ENCODE measurements at places on chromosomes 2 and 18.

DNA sequence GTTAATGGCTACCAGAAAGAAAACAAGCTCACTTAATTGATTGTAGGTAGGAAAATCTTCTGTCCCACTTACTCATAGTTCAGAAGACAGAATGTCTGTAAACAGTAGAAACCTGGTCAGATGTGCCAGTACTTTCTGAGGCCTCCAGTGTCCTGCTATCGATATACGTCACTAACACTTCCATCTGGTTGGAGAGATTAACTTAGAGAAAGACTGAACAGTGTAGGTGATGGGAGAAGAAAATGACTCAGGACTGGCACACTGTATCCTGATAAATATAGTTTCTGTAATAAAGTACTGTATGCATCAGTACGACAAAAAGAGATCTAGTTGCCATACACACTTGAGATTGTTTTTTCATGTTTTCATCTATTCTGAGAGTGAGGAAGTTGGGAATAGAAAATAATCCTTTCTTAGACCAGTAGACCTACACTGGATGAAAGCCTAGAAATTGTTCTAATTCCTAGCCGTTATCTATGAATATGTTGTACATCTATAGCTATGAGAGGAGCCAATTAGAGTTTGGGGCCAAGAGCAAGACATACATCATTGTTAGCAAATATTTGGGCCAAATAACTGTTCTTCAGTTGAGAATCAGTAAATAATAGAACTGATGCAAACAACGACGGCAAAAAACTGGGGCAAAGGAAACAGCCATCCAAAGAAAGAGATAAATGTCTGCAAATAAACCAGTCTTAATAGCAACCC, 105.9 kb downstream of the NAT8 start:
- DNase-seq = no peak

GRCh38 chr2:26681656-26682055, 10.9 kb upstream of the KCNK3 start:
- no peak for DNase-seq

DNA sequence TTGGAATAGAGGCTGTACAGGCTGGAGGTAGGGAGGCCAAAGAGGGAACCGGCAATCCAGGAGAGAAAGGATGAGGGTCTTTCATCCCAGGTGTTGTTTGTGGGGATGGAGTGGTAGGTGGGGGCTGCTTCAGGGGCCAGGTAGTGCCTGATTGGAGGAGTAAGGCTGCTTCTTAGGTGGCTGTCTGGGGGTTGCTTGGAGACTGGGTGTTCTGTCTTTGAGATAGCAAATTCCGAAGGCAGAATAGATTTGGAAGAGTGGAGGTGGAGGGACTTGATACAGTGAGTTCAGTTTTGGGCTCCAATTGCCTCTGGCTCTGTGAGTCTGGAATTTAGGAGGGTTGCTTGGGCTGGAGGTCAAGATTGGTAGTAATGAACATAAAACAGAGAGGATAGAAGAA, 5.9 kb downstream of the ZNF532 start:
- no peak for DNase-seq

DNA sequence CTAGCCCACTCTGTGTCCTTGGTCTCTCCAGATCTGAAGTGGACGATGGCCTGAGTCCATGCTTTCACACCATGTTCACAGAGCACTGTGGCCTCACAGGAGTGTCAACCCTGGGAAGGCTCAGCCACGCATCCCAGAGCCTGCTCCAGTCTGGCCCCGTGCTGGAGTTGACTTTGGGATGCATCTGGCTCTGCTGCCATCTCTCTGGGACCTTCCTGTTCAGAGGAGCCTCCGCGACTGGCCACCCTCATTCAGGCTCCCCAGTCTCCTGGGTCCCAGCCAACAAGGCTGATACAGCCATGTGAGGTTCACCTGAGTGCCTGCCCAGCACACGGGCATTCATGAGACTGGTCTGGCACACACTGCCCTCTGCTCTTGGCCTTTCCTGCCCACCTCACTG, 199.7 kb upstream of the RAB6C start:
- DNase-seq = no peak

- no peak for DNase-seq
Observed at GRCh38 chr2:218658671-218659257, 659 bp downstream of the ZNF142 start.

- DNase-seq = no peak
Observed at GRCh38 chr2:100279586-100280534, 42.4 kb downstream of the LONRF2 start.

DNA sequence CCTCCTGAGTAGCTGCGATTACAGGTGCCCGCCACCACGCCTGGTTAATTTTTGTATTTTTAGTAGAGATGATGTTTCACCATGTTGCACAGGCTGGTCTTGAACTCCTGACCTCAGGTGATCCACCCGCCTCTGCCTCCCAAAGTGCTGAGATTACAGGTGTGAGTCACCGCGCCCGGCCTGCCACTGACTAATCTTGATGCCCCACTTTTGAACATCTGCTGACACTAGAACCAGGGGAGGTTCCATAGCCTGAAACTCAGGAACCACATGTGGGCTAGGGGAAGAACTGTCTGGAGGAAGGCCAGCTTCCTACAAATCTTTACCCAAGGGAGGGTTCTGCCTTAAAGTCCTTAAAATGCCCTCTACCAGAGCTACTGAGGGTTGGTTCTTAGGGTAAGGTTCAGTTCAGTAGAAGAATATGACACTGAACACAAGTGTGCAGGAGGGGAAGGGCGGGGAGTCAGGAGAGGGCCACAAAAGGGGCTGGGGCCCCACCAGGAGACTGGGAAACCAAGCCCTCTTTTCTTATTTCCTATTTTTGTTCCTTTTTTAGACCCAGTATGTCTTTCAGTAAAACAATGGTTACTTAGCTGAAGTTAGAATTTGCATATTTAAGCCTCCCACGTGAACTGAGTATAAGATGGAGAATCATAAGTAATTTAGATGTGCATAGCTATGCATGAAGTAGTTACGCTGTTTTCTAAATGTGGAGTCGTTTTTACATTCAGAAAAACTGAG, 6.3 kb upstream of the RAB31 start:
- DNase-seq = no peak

GRCh38 chr2:89763581-89764485, 1072.4 kb downstream of the RPIA start:
- no peak for DNase-seq

- DNase-seq = no peak
Observed at GRCh38 chr2:239472235-239472775, 71.5 kb upstream of the HDAC4 start.

DNA sequence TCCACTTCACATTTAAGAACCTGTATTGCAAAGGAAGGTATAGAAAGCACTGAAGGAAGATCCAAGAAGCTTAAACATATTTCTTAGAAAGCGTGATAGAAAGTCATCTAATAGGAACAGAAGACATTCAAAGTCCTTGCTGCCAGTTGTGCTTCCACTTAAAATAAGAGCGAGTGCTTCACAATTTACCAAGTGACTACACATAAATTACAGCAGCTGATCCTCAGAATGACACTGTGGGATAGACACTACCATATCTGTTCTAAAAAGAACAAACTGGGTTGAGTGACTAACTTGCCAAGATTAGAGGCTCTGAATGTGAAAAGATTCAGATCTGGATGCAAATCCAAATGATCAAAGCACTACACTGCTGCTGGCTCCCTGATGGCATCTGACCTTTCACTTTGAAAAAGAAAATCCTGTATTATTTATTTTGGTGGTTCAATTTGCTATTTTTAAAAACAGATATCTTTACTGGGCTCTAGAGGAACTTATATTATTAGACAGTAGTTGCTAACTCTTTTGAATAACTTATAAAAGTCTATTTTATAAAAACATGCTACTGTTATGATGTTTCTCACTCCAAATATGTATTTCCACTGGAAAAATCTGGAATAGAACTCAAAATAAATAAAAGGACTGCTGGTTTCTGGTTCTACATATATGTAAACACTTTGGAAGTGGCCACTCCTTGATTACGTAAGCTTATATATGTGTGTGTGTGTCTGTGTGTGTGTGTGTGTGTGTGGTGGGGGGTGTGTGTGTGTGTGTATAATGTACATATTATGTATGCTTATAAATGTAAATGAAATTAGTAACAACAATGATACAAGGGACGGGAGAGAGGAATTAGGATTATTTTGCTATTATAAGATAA, 57.4 kb downstream of the KIDINS220 start:
- DNase-seq = no peak

- DNase-seq = no peak
Observed at GRCh38 chr2:106953236-106953635, 67.3 kb upstream of the ST6GAL2 start.

DNA sequence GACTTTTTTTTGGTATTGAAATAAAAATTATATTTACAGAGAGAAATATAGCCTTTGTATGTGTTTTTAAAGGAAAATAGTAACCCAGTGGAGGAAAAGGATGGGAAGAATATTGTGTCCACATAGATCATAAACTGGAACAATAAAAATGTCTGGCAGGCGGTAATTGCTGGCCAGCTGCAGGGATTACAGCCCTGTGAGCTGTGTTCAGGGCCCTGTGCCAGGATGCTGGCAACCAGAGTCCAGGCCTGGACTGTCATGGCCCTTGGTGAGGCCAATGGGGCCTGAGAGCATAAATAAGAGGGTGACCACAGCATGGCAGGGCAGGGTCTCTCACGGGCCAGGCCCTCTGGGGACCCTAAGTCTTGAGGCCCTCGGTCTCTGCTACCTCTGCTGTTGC, 171.2 kb downstream of the ACOXL start:
- DNase-seq = no peak

- no peak for DNase-seq
Observed at GRCh38 chr2:70645733-70646419, 92.2 kb upstream of the TGFA start.

GRCh38 chr2:149828520-149829210, 241.1 kb upstream of the MMADHC start:
- DNase-seq = no peak

- no peak for DNase-seq
Observed at GRCh38 chr18:48355276-48356115, 53.7 kb downstream of the ZBTB7C start.

DNA sequence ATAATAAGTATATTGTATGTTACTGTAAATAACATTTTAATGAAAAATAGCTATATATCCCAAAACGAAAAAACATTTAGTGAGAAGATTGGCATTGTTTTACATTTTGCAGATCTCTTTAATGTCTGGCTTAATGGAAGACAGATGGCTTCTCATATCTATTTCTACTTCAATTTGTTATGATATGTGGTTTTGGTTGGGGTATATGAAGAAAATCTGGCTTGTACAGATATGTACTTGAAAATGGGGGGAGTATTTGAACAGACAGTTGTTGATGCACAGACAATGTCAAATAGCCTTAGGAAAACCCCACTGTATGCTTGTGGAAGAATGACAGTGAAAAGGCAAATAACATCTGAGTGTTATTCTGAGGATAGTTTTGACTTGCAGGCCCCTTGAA, 23.6 kb upstream of the GMCL1 start:
- no peak for DNase-seq

DNA sequence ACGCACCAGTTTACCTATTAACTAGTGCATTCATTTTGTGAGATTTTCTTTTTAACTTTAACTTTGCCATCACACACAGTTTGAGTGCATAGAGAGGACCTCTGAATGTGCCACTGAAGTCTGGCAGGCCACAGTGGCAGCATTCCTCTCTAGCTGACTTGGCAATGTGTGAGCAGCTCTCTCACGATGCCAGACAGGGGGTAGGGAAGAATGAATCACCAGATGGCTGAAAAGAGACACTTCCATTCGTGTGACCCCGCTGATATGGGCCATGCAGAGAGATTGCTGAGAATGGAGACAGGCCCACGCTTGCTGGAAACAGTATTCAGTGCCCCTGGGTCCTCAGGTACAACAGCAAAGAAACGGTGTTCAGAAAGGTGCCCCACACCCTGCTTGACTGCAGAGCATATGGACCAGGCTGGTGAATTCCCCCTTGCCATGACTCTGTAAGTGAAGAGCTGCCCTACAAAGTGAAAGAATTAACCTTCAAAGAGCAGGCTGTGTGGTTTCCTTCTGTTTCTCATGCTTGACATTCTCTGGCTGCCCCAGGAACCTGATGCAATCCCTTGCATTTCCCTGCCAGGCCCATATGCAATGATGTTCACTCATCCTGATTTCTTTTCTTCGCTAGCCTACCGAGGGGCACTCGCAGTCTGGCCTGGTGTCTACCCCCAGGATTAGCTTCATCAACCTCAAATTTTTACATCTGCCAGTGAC, 236.1 kb downstream of the CDH20 start:
- DNase-seq = no peak

DNA sequence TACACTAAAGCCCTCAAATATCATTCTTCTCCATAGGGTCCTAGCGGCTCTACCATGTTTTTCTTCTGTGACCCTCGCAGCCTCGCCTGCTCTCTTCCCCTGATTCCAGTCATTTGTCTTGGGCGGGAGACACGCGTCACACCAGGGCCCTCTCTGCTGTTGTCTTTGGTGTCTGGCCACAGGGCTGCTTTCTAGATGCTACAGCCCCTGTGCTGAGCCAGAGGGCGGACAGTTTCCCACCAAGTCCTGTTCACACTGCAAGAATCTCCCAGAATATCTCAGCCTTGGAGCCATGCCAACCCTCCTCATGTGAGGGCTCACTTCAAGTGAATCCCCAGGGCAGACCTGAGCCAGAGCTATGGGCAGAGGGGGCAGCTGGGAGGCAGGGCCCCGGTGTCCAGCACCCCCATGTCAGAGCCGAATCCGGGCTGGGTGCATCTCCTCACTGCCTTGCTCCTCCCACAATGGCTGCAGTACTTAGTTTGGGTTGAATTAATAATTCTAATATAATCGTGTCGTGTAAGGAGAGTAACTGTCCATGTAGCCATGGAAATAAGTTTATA, 42.1 kb downstream of the DIPK1C start:
- DNase-seq = no peak

DNA sequence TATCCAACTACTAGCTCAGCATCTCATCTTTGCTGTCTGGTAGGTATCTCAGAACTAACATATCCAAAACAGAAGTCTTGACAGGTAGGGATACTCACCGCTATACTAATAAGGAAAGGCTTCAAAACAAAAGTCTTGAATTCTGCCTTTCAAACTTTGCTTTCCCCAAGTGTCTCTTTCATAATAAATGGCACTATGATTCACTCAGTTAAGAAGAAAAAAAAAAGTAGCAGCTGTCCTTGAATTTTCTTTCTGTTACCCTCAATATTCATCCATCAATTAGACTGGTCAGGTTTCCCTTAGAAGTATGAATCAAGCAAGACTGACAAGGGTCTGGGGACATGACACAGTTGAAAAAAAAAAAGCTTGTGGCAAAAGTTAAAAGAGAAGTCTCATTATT, 175.1 kb downstream of the GULP1 start:
- DNase-seq = no peak

GRCh38 chr2:212816267-212816666, 277.7 kb upstream of the ERBB4 start:
- DNase-seq = no peak

DNA sequence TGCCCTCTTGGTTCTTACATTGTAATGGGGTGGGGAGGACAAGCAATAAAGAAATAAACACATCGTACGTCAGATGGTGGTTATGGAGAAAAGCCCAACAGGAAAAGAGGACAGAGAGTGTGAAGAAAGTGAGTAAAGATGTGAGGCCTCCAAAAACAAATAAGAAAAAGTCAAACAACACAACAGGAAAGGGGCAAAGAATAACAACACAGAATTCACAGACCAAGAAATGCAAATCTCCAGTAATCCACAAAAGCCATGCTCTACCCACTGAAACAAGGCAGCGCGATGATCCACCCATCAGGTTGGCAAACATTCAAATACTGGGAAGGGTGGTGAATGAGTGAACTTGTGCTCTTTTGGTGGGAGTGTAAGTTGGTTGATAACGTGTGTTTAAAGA, 16.7 kb upstream of the DUSP2 start:
- DNase-seq = no peak

- DNase-seq = no peak
Observed at GRCh38 chr18:7023581-7023980, 94.0 kb downstream of the LAMA1 start.

GRCh38 chr2:211623096-211623495, 915.5 kb downstream of the ERBB4 start:
- DNase-seq = no peak
